Renal cortex interstitium (tissue), 15 donors: ENCODE measurements at places on chromosomes 7 and 10.

- DNase-seq = peak; percentile 47
These were observed 26.7 kb downstream of the MICALL2 start for GRCh38 chr7:1432411-1433082.

DNA sequence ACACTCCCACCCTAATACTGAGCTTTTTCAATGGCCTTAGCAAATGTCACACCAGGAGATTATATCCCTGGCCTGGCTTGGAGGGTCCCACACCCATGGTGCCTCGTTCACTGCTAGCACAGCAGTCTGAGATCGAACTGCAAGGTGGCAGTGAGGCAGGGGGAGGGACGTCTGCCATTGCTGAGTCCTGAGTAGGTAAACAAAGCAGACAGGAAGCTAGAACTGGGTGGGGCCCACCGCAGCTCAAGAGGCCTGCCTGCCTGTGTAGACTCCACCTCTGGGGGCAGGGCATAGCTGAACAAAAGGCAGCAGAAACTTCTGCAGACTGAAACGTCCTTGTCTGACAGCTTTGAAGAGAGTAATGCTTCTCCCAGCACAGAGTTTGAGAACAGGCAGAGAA, 338.9 kb upstream of the MBL2 start:
- DNase-seq = no peak

- DNase-seq = no peak
These were observed 1.9 kb downstream of the CYP26A1 start for GRCh38 chr10:93075369-93076221.

- DNase-seq = no peak
These were observed 176.9 kb downstream of the PTPRN2 start for GRCh38 chr7:158410720-158411119.

DNA sequence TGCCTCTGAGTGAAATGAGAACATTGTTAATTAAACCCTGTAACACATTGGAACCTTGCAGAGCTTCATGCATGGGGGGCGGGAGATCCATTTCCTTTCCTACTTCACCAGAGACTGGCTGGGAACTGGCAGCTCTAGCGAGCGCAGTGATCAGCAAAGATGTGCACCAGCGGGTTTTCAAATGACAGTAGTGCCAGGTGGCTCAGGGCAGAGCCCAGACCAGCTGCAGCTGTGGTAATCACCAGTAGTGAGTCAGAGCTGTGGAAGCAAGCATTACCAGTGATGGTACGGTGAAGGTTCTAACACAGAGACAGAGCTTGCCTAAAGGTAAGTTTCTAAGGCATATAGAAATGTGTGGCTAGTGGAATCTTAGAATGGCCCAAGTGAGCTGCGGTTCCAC, 1009.7 kb upstream of the CELF2 start:
- DNase-seq = no peak
